T-helper 17 cell (primary cell): ENCODE measurements at places on chromosomes 1 and 21. TPM values are rescaled to one million over a fixed set of nuclear protein-coding genes. Genes with fewer than 3 reads are reported as not detected.

The FAM72D gene
- not detected for total RNA-seq

The SERTAD4 gene
- not detected for total RNA-seq

The TAS1R1 gene
- total RNA-seq = not detected

The HTR6 gene
- total RNA-seq = 0.17 TPM

The SYT6 gene
- total RNA-seq = 0.10 TPM

The CASZ1 gene
- 21.2 TPM for total RNA-seq

GRCh38 chr1:94305704-94306103 is 68.3 kb upstream of the ARHGAP29 start:
- H3K27ac ChIP-seq = no peak overlapping the region
- no peak overlapping the region for H3K4me3 ChIP-seq
- H3K36me3 ChIP-seq = no peaks in the 10 kb centered on the region
- no peaks in the 10 kb centered on the region for H3K4me1 ChIP-seq

GRCh38 chr1:72066431-72066830 is 215.9 kb downstream of the NEGR1 start:
- no peak overlapping the region for H3K27ac ChIP-seq
- no peaks in the 10 kb centered on the region for H3K36me3 ChIP-seq
- no peaks in the 10 kb centered on the region for H3K4me1 ChIP-seq
- no peak overlapping the region for H3K4me3 ChIP-seq
- H3K27me3 ChIP-seq = no peaks in the 10 kb centered on the region

- DNase-seq = no peak
- H3K27me3 ChIP-seq = no peaks in the 10 kb centered on the region
- H3K27ac ChIP-seq = peak overlapping the region; percentile 87
- peaks cover 55% of the 10 kb centered on the region for H3K4me1 ChIP-seq
- H3K4me3 ChIP-seq = peak overlapping the region; percentile 21
- H3K36me3 ChIP-seq = peaks cover 4% of the 10 kb centered on the region
These were observed 4.6 kb downstream of the TMEM63A start for GRCh38 chr1:225877580-225877979.

DNA sequence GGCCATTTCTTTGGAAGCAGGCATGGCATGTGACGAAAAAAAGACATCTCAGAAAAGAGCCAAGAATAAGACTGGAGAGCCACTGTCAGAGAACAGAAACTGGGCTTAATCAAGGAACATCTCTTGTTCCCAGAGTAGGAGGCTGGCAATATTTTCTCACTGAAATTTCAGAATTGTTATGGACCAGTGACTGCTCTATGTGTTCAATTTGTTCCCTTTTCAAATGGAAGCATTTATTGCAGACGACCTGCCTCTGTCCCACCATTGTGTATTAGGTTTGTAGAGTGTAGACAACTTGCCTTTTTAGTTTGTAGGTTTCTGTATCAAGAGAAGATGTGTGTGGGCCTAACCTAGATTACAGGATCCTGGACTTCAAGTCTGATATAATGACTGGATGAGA is 18.7 kb downstream of the PSMG1 start:
- no peaks in the 10 kb centered on the region for H3K36me3 ChIP-seq
- DNase-seq = no peak
- H3K4me1 ChIP-seq = no peaks in the 10 kb centered on the region
- H3K27me3 ChIP-seq = no peaks in the 10 kb centered on the region
- H3K27ac ChIP-seq = no peak overlapping the region
